ENCODE measurements at places on chromosomes 5 and 9.

GRCh38 chr5:103264508-103264907 is 5.9 kb downstream of the MACIR start:
- no peak for DNase-seq

GRCh38 chr9:101478444-101478843 is 42.9 kb upstream of the ALDOB start:
- no peak for DNase-seq

DNA sequence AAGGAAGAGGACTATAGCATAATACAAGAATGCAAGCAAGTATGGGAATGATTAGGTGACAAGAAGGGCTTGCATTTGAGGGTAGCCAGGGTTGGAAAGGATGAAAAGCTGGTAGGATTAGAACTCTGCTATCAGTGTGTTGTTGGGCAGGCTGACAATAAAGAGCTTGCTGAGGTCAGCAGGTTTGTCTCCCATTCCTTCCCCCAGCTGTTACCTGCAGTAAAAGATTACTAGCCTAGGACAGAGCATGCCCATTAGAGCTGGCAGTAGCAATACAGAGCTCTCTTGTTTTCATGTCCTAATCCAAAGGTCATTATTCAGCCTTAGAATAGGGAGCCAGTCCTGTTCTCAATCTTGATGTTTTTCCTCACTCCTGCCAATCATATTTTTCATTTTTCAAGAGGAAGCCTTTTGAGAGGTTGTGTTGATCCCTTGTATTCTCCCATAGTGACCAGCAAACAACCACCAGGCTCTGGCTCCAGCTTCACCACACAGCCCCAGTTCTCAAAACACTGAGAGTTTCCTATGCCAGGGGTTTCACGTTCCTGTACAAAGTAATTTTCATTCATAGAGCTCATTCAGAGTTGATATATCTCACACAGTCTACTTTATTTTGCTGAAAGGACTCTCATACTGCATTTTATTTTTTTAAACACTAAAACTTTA is 71.7 kb downstream of the OR2K2 start:
- DNase-seq, result no peak

DNA sequence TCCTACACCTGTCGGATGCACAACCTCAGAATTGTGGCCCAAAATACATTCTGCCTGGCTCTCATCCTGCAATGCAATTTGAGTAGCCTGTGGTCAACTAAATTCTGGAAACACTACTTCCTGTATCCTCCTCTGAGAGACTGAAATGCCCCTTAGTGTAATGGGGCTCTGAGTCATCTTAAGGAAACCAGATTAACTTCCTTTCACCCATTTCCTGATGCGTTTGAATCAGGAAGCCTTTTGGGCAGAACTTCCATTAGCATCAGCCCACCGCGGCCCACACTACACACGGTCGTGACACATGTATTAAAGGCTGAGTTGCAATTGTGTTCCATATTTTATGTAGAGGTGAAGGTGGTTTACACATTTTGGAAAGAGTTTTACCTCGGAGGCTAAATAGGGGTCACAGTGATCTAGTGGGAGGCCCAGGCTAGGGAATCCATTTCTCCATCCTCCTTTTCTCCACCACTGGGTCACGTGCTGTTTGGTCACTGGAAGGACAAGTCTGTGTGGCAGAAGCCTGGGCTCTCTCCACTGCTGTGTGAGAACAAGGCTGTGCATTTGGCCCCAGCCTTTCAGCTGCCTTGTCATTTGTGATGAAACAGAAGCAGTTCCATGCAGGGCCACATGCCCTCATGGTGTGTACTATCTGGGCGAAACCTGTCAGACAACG is 55.9 kb downstream of the DAP start:
- DNase-seq, result no peak

DNA sequence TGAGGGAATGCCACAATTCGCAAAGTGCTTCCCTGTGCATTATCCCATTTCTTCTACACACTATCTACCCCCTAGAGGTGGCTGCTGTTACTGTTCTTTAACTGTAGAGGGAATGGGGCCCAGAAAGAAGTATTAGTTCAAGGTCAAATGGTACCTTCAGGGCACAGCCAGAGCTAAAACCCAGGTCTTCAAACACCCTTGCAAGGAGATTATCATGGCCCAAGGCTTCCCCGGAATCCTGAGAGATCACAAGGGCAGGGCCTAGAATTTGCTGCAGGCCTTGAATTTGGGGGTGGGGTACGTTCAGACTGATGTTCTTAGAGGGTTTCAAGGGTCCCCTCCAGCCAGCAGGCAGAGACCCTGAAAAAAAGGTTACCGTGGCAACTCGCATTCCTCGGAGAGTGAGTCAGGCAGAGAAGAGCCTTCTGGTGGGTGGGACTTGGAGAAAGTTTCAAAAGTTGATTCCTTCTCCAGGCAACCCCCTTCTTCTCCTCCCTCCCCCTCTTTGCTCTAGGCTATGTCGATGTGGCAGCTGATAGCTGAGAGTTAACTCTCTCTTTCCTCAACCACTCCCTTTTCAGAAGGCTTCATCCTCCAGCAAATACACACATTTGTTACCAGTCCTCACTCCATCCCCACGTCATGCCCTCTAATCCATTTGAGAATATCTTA is 1.9 kb downstream of the SPARC start:
- DNase-seq, result no peak

- no peak for DNase-seq
These were observed 97.2 kb downstream of the SREK1 start for GRCh38 chr5:66241136-66241825.

- DNase-seq, result no peak
These were observed 46.5 kb downstream of the RXRA start for GRCh38 chr9:134372581-134373267.
